ENCODE measurements at places on chromosomes 6 and 20. TPM values are rescaled to one million over a fixed set of nuclear protein-coding genes. Genes with fewer than 3 reads are reported as not detected.

DNA sequence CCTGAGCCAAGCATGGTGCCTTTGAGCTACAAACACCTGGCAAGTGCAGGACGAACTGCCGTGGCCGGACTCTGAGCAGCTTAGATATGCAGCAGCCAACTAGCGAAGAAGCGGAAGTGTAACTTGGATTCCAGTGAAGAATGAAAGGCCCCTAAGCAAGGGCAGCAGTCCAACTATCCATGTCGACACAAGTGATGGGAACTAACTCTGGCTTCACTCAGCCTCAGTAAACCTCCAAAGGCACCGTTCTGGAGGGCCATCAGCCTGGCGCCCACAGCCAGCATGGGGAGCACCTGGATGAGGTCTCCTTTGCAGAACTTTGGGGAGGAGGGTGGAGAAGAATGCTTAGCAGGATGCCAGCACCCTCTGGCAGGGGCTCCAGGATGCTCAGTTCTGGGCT is 78.4 kb upstream of the MLN start:
- DNase-seq, result peak; percentile 86

DNA sequence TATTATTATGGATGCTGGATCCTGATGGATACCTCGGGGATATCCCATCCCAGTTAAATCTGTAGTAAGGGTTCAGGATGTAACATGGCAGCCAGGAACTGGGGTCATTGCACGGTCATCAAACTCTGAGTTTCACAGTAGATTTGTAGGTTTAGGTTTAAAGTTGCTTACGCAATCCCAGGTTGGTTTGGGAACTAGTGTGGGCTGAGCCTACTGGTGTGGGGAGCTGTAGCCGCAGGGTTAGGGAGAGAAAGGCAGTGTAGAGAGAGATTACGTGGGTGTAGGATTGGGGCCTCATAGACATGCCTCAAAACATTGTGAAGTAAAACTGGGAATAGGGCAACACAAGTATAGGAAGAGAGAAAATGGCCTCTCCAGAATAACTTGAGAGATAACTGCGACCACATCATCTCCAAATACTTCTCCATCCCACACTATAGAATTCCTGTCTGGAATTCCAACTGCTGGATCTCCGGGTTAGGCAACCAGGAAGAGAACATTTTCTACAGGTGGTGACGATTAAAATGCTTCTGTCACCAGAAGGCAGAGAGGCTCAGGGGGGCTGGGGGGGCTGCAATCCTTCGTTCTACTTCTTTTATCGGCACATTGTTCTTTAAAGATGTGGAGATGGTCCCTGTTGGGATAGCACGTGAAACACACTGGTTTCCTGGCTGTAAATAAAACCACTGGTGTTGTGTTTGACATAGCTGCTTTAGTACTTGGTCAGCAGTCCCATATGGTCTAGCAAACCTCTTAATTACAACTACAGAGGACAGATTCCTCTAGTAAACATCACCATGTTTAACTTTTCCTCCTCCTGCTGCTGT is 44.9 kb upstream of the TMEM170B start:
- DNase-seq, result no peak

Gene SLC26A8
- total RNA-seq, result not detected

DNA sequence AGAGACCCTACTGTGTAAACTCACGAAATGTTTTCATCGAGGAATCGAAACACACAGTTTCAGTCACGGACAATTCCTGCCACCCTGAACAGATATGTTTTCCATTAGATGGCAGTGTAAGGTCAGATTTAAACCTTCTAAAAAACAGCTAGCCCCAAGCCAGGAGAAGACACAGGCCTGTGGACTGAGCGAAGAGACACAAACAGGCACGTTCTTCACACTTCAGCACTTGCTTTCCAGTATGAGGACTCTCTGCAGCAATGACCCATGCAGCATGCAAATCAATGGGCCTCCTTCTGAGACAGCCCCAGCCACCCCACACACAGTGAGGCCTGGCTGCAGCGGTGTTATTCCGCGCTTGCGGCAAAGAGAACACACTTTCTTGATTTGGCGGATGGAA is 31.9 kb downstream of the HUS1B start:
- peak; percentile 69 for DNase-seq

- no peak for DNase-seq
Measured at GRCh38 chr6:89797317-89797716, 22.3 kb downstream of the MDN1 start.

DNA sequence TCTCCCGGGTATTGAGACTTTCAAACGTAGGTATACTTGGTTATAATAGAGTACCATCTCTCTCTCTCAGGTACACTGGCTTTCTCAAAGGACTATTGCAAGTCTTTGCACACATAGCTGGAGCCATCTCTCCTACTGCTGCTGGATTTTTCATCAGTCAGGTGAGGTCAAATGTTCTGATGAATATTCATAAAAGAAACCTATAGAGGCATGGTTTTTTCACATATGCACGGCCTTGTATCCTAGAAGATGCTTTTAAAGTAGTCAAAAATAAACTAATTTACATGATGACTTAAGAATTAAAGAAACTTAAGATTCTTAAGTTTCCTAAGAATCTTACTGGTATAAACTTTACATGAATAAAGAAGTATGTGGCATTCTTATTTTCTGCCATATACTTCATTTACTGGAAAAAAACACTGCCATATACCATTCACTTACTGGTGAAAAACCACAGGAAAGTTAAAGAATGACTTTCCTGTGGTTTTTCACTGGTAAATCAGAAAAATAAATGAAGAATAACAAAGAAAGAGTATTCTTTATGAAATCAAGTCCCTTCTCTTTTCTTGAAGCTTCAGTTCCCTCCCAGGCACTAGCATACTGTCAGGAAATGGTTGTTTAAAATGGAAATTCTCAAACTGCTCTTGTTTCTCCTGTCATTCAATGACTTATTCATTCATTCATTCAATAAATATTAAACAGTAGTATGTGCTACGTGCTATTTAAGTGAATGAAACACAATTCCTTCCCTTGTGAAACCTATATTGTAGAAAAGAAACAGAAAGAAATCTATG is 23.5 kb downstream of the SLC17A4 start:
- DNase-seq, result no peak

GRCh38 chr6:149082320-149082719 is 235.2 kb upstream of the TAB2 start:
- DNase-seq, result peak; percentile 88
